ENCODE measurements at places on chromosomes 1 and 21.

DNA sequence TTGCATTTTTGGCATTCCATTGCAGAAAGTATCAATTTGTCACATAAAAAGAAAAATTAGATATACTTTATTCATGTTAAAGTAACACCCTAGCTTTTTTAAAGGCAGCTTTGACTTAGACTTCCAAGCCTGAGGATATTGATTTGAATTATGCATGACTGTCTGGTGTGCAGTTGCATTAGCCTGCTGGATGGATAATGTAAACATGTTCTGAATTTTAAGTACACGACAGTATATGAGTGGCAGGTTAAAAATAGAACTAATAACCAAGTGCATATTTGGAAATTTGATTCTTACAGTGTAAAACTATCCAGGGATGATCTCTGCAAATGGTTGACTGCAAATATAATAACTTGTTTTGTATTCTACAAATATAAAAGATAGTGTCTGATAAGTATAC, 124.0 kb downstream of the SYT14 start:
- no peak for DNase-seq

DNA sequence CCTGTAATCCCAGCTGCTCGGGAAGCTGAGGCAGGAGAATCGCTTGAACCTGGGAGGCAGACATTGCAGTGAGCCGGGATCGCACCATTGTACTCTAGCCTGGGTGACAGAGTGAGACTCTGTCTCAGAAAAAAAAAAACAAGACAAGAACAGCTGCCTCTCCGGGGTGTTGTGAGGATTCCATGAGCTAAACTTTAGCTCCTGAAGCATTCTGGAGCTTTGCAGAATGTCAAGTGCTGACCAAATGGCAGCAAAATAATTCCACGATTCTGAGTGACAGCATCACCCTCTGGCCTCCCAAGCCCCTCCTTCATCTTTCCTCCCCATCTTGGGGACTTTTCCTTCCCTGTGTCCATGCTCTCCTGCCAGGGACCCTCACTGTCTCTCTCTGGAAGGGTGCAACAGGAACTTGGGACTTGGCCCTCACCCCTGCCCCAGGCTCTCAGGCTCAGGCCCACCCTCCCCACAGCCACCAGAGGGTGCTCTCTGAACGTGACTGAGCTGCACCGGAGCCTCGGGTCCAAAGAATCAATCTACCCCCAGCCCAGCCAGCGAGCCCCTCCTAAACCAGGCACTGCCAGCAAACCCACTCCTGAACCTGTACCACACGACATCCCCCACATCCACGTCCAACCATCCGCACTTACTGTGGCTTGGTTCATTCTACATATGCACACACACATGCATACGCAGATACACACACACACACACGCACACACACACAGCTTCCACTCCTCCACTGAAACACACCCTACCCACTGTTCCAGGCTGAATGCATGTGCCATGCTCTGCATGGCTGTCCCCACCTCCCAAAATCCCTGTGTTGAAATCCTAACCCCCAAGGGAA, 45.7 kb downstream of the ACOT7 start:
- DNase-seq: no peak

GRCh38 chr1:237891979-237892378, 1.3 kb upstream of the ZP4 start:
- no peak for DNase-seq

DNA sequence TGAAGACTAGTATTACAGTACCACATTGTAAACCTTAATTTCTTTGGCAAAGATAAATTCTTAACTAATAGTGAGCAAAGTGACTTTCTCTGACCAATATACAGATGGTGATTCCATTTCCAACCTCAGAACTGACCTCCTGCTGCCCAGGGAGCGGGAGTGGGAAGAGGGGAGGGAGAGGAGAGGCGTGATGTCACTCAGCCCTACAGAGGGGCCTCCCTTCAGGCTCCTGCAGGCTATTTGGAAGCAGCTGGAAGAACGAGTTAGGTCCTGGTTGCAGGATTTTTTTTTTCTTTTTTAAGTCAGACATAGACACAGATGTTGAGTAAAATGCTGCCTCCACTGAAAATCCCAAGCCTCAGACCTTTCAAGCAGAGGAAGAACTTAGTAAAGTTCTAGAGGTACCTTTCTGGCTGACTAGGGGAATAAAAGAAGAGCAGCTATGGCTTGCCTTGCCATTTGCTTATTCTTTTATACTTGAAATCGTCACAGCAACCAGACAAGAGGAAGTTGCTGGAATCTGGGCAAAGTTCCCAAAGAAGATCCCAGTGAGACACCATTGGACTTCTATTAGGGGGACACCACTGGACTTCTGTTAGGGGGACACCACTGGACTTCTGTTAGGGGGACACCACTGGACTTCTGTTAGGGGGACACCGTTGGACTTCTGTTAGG, 54.5 kb downstream of the EXO1 start:
- DNase-seq: no peak

DNA sequence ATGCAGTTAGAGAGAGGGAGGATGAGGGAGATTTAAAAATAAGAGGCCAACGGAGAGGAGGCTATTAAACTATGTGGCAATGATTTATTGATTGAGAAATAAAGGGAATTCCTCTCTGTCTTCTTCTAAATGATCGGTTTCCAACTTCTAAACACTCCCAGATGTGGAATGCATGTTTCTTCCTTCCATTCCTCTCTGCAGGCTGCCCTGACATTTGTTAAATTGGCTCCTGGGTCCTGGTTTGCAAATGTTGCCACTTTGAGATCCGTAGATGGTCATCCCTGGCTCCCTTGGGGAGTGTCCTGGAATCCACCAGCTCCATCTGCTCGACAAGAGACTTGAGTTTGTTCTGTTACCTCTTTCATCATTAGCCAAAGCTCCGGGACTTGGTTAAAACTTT, 10.3 kb upstream of the C1orf198 start:
- peak; percentile 98 for DNase-seq

DNA sequence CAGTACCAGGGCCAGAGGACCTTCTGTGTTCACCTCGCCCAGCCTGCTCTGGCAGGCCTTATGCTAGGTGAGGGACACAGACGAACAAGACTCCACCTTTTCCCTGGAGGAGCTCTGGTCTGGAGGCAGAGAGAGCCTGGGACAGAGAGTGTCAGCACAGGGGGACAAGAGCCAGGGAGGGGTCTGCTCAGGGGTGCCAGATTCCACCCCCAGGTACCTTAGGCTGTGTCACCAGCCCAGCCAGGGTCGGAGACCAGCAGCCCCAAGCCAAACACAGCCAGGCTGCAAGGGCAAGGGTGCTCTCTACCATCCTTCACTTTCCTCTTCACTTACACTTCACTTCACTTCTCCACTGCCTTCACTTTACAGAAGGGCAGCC, 4.3 kb upstream of the LRP8 start:
- no peak for DNase-seq

GRCh38 chr1:200302192-200302920, 107.5 kb downstream of the ZNF281 start:
- no peak for DNase-seq

GRCh38 chr1:117579221-117579906, 26.5 kb upstream of the TENT5C start:
- DNase-seq: no peak

GRCh38 chr1:155591770-155592169, 18.2 kb upstream of the MSTO1 start:
- DNase-seq: peak; percentile 29

DNA sequence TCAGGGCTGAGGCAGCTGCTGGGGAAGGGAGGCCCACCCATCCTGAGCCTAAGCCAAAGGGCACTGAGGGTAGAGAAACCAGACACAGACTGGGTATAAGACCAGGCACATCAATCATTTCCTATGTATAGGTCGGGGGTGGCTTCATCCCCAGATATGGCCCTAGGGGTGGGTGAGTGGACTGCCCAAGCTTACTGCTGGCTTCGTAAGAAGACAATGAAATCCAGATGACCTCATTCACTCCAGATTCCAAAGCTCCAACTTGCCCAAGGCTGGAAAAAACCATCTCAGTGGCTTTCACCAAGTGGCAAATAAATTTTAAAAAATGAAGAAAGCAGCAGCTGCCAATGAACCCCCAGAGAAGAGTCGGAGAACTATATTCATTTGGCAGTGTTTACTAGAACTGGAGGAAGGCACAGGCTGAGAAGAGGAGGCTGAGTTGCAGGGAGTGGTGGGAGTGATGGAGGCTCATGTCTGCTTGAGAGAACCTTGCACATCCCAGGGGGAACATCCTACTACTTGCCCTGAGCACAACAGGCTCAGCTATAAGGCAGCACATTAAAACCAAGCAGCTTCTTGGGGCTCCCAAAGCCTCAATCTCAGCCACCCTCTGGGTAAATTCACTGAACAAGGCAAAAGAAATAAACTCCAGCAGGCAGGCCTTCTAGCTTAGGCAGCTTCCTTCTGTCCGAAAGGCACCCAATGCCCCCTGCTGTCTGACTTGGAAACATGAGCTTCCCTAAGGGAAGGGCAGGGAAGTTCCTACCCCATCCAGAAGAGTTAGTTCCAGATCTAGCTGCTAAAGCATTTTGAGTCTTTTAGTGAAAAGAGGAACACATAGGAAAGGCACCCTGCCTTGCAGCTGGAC, 14.1 kb downstream of the PEA15 start:
- peak; percentile 47 for DNase-seq

DNA sequence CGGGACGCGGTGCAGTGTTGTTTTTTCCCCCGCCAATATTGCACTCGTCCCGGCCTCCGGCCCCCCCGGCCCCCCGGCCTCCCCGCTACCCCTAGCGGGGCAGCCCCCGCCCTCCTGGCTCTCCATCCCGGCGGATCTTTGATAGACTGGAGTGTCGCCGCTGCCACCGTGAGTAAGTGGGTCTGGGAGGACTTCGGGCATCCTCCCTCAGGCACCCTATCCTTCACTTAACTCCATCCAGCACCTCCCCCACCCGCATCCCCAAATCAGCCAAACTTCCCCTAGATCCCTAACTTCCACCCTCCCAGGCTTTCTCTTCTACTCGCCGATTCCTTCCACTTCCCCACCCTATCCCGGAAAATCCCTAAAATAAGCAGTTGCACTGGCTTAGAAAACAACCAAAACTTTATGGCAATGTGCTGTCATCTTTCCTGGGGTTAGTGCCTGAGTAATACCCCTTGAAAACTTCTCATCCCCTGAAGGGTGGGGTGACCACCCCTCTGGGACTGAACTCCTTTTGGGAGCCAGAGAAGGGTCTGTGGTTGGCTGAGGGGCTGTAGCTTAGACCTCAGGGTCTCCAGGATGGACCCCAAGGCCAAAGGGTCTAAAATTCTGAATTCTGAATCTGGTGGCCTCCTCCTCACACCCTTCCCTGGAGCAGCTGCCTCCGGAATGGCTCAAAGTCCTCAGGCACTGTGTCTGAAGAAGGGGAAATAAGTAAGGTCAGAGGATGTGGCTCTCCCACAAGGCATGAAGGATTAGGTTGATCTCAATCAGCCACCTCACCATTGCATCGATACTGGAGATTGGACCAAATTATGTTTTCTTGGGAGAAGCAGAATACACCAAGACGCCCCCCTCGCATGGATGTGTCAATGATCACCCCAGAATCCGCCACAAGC, 12.2 kb downstream of the THBS3 start:
- no peak for DNase-seq

DNA sequence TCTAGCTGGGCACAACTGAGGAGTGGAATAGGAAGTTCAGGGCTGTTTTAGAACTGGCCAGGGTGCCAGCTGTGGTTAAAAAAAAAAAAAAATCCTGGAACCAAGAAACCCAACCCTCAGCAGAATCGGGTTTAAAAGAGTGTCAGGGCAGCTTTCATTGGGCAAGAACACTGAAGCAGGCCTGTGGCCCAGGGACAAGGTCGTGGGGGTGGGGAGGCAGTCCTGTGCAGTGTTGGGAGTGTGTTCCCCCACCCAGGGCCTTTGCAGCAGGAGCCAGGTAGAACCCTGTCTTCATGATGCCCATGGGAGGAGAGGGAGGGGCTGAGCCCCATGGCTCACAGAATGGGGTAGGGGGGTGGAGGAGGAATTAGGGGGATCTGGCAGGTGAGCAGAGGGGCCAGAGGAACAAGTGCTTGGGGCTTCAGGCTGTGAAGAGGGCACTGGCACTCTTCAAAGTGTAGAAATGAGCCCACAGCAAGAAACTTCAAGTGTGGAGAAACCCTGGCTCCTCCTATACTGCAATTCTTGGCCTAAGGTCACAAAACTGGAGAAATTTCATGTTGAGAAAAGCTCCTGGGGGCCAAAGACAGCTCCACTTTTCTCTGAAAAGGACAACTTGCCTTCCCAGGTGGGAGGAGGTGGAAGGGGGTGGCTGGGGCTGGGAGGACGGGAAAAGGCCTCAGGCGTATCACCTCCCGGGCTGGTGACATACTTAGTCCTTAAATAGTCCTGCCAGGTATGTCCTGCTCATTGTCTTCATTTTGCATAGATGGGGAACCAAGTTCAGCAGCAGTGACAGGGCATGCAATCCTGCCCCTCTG, 39.3 kb downstream of the KIAA1614 start:
- no peak for DNase-seq

DNA sequence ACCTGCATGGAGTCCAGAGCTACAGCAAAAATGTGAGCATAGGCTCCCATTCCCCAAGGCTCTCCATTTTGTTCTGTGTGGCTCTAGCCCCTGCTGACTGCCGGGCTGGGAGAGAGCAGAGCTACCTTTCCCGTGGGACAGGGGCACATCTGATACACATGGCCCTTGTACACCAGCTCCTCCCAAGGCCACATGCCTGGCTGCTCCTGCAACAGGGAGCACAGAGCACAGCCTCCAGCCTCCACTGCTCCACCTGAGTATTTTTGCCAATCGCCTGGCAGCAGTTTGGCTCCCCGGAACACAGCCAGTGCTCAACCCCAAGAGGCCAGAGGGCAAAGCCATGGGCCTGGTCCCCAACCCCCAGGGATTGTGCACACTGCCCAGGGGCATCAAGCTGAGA, 146.5 kb downstream of the CHD1L start:
- no peak for DNase-seq

GRCh38 chr1:172837816-172838679, 179.1 kb downstream of the FASLG start:
- no peak for DNase-seq

- DNase-seq: peak; percentile 18
Observed at GRCh38 chr1:8314346-8315280, 3.3 kb upstream of the SLC45A1 start.

DNA sequence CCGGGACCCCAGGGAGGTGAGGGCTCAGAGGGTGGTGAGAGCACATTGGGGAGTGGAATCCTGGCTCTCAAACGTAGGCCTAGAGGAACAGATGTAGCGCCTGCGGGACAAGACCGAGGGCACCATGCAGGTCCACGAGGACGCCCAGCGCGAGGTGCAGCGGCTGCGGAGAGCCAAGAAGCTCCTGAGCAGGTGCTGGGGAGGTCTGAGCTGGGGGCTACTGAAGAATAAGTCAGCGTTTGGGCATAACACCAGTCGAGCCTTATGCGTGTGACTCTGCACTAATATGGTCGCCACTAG, 2.6 kb upstream of the NBPF3 start:
- no peak for DNase-seq

- no peak for DNase-seq
Observed at GRCh38 chr1:29974316-29974724, 738.0 kb downstream of the PTPRU start.

DNA sequence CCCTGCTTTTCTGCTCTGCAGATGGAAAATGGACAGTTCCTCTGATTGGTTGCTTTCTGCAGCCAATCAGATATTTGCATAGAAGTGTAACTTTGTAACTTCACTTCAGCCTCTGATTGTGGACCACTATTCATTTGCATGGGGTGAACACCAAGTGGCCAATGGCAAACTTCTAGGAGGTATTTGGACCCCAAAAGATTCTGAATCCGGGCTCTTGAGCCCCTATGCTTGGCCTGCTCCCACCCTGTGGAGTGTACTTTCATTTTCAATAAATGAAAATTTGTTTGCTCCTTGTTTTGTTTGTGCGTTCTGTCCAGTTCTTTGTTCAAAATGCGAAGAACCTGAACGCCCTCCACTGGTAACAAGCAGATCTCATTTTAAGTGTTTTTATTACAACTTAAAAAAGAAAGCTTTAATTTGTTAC, 6.4 kb upstream of the GSTM4 start:
- DNase-seq: peak; percentile 37

GRCh38 chr1:201064806-201065205, 41.3 kb upstream of the KIF21B start:
- no peak for DNase-seq
